Stimulated activated CD8-positive, alpha-beta memory T cell treated with anti-CD3 and anti-CD28 coated beads, Interleukin-7, amount 100 ng/mL, for 24 hours (primary cell): ENCODE measurements at places on chromosomes 11 and 22.

DNA sequence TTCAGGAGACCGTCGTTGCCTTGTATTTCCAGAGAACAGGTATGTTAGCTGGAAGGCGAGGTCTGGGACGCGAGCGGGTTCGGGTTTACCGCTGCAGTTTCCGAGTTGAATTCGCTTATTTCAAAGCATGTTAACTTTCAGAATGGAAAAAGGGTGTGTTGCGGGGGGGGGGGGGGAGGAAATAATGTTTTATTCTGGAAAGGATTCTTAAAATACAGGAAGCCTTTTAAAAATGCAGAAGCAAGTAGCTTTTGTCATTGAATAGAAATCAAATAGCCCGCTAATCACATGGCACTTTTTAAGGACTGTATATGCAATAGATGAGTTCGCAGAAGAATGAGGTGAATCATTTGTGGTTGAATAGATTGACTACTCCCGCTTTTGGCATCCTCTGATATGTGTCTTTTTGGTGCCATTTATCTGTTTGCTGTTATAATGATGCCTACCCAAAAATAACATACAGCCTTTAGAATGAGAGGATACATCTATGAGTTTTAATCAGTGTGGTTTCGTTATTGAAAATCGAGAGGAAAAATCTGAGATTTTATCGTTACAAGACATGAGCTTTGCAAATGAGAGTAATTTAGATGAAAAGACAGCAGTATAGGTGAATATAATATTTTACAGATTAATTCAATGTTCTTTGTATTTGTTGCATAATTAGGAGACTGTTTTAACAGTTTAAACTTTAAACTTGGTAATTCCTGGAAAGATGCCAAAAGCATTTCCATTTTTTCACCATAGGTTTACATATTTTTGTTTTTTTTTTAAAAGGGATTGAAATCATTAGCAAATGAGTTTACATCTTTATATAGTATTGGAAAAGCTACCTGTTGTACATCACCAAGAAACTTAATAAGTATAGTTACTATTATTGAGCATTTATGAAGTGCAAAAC, 1.7 kb downstream of the PDE3B start:
- no peak for DNase-seq

DNA sequence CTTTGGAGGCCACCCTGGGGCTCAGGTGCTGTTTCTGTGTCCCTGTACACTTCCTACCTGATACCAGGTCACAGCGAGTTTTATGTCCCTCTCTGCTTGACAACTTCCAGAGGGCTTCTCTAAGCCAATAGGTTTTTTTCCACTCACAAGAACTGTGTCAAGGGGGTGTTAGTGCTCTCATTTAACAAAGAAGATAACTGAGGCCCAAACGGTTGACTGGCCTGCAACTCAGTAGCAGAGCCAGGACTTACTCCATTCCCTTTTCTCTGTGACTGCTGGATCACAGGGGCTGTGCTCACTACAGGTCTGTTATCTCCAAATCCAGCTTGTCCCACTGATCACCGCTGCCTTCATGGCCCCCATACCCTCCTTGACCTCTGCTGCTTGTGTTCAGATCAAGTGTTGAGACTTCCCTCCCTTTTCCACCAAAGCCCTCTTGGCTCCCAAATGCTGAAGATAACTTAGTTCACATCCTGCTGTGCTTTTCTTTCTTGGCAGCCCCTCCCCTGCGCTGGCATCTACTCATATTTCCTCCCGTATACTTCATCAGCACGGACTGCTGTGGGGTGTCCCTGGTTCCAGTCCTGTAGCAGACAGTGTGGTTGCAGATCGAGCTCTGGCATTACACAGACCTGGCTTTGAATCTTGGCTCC, 41.3 kb downstream of the POU2F3 start:
- DNase-seq = no peak

DNA sequence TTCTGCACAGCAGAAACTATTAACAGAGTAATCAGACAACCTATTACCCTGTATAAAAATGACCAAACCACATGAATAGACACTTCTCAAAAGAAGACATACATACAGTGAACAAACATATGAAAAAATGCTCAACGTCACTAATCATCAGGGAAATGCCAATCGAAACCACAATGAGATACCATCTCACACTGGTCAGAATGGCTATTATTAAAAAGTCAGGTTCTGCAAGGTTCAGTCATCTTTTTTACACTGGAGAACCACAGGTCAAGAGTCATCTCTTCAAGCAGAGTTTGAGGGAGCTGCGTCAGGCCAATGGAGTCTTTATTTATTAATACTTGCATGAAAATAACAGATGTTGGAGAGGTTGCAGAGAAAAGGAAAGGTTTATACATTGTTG, 40.4 kb downstream of the RCN1 start:
- DNase-seq = no peak

- no peak for DNase-seq
Observed at GRCh38 chr11:23554002-23554401, 693.7 kb upstream of the CCDC179 start.

DNA sequence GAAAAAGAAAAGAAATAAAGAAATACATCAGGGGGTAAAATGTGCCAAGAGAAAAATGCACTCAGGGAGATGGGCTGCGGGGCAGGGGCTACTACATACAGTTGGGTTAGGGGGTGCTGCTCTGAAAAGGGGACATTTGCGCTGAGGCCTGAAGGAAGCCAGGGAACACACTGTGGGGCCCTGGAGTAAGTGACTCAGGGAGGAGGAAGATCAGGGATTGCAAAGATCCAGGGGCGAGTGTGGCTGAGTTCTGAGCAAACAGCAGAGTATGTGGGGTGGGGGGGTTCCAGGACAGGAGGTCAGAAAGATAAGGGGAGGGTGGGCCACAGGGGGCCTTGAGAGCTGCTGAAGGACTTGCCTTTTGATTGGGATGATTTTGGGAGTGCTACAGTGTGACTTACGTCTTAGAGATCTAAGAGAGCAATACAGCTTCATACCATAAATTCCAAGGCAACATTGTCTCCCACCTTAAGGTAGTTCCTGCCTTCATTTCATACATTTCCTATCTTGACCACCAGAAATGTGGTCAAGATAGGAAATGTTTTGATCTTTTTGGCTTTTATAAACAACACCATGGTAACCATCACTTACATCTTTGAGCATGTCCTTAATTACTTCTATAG, 5.8 kb downstream of the A4GALT start:
- no peak for DNase-seq

DNA sequence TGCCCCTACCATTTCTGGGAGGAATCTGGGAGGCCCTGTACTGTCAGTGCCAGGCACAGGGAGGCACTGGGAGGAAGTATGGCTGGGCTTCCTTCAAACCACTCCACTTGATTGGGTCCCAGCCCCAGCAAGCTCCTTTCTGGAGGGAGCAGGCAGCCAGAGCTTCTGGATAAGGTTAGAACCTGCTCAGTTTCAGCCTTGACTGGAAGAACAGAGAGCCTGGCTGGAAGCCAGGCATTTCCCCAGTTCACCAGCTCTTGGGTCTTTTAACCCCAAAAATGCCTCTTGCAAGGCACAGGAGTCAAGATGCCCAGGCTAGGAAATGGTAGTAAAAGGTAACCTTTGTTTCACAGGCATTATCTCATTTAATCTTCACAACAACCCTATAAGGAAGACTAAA, 9.0 kb upstream of the KCTD14 start:
- no peak for DNase-seq

- no peak for DNase-seq
Observed at GRCh38 chr11:69841859-69842698, 22.9 kb upstream of the FGF3 start.
